ENCODE measurements at places on chromosomes 6 and 20.

- DNase-seq: no peak
Measured at GRCh38 chr6:3489961-3490624, 33.2 kb upstream of the SLC22A23 start.

- no peak for DNase-seq
Measured at GRCh38 chr20:51233345-51233744, 210.4 kb upstream of the KCNG1 start.

DNA sequence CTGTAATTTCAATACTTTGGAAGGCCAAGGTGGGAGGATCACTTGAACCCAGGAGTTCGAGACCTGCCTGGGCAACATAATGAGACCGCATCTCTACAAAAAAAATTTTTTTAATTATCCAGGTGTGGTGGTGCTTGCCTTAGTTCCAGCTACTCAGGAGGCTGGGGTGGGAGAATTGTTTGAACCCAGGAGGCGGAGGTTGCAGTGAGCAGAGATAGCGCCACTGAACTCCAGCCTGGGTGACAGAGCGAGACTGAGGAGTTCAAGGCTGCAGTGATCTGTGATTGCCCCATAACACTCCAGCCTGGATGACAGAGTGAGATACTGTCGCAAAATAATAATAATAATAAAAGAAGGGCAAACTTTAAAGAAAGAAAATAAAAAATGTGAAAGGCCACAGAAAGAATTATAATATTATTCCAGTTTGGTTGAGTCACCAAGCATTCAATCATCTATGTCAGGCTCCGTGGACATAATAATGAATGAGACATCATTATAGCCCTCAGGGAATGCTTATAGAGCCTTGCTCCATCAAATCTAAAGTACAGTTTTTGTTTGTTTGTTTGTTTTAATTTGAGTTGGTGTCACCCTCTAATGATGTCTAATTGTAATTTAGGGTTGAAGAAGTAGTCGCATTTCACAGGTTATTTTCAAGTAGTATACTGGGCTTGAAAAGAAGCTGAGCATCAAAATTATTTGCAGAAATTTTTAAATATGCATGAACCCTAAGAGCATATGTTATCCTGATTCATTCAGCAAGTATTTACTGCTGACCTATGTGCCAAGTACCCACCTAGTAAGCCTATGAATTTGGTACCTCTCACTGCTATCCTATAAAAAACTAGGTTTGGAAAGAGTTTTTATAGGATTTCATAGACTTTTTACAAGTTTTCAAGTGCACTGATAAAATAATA, 15.1 kb downstream of the GLYATL3 start:
- no peak for DNase-seq

DNA sequence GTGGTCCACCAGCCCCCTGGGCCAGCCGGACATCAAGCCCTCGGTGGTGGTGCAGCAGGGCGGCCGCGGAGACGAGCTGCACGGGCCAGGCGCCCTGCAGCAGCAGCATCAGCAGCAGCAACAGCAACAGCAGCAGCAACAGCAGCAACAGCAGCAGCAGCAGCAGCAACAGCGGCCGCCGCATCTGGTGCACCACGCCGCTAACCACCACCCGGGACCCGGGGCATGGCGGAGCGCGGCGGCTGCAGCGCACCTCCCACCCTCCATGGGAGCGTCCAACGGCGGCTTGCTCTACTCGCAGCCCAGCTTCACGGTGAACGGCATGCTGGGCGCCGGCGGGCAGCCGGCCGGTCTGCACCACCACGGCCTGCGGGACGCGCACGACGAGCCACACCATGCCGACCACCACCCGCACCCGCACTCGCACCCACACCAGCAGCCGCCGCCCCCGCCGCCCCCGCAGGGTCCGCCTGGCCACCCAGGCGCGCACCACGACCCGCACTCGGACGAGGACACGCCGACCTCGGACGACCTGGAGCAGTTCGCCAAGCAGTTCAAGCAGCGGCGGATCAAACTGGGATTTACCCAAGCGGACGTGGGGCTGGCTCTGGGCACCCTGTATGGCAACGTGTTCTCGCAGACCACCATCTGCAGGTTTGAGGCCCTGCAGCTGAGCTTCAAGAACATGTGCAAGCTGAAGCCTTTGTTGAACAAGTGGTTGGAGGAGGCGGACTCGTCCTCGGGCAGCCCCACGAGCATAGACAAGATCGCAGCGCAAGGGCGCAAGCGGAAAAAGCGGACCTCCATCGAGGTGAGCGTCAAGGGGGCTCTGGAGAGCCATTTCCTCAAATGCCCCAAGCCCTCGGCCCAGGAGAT, 1.0 kb downstream of the POU3F2 start:
- peak; percentile 11 for DNase-seq

- no peak for DNase-seq
Measured at GRCh38 chr6:17472653-17473183, 79.3 kb downstream of the CAP2 start.

- DNase-seq: peak; percentile 36
Measured at GRCh38 chr20:17431621-17432364, 99.4 kb downstream of the BFSP1 start.

- DNase-seq: no peak
Measured at GRCh38 chr6:140661691-140662090, 1287.2 kb upstream of the CITED2 start.

GRCh38 chr6:44261581-44261980, 3.8 kb downstream of the NFKBIE start:
- no peak for DNase-seq

DNA sequence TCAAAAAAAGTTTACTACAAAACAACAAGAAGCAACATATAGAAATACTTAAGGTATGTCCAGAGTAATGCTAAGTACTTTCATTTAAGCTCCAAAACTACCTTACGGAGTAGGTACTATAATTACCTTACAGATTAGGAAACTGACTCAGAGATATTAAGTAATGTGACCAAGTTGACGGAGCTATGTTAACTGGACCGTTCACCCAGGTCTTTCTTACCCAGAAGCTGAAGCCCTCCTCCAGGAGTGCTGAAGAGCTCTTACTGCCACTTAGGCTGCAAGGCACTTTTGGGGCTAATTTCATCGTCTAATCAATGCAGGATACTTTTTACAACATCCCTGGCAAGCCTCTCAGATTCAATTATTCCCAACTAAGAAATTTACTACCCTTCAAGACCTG, 123.7 kb downstream of the CHD6 start:
- DNase-seq: no peak

- DNase-seq: no peak
Measured at GRCh38 chr6:110714143-110714542, 101.1 kb downstream of the CDK19 start.

GRCh38 chr6:32968867-32969684, 682 bp downstream of the BRD2 start:
- peak; percentile 75 for DNase-seq

DNA sequence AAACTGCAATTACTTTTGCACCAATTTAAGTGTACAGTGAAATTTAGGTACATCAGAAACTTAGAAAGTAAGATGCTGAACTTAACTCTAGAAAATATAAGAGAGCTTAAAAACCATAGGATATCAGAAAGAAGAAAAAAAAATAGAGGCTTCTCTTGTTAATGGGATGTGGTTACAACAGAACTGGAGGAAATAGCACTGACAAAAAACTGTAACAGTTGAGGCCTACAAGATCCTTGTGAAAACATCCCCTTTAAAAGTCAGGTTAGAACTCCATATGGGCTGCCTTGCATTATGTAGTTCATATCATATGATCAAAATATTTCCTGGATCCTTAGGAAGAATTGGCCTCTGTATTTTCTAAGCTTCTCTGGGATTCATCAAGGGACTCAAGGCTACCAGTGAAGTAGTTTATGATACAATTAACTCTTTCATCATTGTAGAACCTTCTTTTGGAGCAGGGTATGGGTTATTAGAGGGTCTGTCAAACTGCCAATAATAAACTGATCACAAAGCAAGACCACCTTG, 24.8 kb downstream of the MTCL3 start:
- no peak for DNase-seq

DNA sequence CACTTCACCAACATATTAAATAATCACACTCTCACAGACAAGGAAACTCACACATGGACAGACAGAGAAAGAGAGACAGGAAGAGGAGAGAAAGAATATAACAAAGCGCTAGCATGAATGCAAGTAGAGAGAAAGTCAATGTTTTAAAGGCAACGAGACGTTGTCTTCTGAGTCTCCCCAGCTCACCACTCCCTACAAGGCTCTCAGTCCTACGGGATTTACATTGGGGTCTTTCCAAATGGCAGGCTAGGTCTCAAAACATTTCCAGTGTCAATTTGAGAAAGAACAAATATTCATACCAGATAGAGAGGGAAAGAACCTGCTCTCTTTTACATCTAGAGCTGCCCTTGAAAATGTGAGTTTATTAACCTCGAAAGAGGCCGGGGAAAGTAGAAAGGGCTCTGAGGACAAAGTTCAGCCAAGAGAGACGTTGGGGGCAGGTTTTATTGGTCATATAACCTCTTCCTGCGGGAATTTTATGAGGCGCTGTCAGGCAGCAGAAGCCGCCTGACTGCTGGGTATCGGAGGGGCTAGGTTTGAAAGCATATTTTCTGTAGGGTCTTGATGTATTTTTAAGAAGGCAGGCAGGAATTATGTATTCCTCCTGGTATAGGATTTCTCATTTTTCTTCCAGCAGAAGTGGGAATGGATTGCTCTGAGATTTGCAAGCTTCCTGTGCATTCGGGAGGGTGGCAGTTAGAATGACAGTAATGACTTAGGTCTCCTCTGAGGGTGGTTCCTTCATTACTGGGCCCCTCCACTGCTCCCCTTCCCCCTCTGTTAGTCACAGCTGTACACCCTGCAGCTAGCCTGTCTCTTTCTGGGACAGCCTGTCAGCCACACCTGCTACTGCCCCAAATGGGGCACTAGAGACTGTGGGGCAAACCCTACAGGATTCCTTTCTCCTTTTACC, 34.4 kb upstream of the KIF16B start:
- no peak for DNase-seq

- no peak for DNase-seq
Measured at GRCh38 chr6:42783876-42784642, 2.2 kb downstream of the BICRAL start.

DNA sequence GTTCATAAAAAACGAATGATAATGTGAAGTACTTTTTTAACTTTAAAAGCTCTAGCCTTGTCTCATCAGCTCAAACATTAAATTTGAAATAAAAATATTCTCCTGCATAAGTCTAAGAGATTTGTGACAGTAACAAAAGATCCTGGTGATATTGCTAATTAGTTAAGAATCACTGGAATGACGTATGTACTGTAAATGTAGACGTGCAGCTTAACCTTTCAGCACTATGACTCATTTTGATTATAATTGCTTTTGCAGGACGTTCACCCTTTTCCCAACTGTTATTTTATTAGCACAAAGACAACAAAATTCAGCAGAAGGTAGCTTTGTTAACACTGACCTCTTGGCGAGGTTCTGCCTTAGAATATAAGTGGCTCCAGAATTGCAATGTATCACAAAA, 68.6 kb downstream of the TENT5A start:
- no peak for DNase-seq

DNA sequence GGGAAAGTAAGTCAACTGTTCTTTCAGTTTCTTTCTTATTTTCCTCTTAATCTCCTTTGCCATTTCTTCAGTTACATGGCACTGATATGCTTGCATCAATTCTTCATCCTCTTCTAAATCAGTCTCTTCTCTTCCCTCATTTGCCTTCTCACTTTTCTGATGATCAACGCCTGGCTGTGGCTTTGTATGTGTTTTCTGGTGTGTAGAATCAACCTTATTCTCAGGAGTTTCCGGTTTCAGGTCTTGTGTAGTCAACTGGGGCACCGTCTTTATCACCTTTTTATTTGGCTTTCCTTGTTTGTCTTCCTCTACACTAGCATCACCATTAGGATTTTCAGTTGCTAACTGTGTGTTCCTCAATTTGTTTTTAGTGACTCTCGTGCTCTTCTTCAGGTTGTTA, 31.6 kb downstream of the AHI1 start:
- no peak for DNase-seq

GRCh38 chr6:16388488-16388887, 150.1 kb downstream of the GMPR start:
- DNase-seq: no peak

DNA sequence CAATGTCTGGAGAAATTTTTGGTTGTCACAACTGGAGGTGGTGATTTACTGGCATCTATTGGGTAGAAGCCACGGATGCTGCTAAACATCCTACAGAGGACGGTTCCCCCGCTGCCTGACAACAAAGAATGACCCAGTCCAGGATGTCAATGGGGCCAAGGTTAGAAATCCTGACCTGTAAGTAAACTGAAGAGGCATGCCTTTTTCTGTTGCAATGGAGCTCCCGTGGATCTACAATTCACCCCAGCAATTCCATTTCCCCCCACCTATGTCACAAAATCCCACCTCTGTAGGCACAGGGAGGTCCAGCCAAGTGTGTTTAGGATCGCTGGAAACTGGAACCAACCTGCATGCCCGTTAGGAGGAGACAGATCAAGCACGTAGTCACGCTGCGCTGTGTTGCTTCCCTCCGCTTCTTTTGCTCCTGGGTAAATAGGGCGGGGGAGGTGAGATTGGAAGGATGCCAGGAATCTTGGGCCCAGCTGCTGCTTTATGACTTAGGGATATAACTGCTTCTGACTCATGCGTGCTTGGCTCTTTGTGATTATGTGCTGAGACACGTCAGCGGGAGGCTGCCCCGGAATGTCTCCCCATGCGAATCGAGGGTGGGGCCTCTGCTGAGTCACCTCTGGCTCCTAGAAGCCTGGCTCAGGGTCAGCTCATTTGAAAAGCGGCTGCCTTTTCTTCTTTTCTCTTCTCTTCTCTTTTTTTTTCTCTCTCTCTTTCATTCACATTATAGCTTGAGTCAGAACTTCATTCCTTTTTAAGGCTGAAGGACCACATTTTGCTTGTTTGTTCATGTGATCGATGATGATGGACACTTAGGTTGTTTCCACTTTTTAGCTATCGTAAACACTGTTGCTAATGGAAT, 12.4 kb upstream of the PEDS1 start:
- DNase-seq: peak; percentile 92

- DNase-seq: no peak
Measured at GRCh38 chr20:1010659-1011058, 8.5 kb upstream of the RSPO4 start.

- no peak for DNase-seq
Measured at GRCh38 chr20:37745553-37745952, 51.7 kb downstream of the CTNNBL1 start.

- peak; percentile 86 for DNase-seq
Measured at GRCh38 chr20:1336699-1337367, 7.9 kb upstream of the SDCBP2 start.

DNA sequence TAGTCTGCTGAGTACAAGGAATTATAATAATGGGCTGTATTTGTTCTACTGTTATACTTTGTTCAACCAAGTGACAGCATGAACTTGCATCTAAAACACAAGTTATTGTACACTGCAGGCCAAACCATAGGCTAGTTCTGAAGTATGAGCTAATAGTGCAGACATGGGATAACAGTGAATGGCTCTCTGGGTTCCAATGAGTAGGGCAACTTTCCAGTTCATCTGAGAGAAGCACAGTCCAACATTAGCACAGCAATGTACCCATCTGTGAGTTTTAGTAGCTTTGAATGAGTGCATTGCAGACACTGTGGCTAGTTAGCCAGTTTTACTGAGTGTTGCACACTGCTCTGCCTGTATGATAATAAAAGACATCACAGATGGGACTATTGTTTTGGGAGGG, 56.5 kb upstream of the FUT9 start:
- DNase-seq: no peak

DNA sequence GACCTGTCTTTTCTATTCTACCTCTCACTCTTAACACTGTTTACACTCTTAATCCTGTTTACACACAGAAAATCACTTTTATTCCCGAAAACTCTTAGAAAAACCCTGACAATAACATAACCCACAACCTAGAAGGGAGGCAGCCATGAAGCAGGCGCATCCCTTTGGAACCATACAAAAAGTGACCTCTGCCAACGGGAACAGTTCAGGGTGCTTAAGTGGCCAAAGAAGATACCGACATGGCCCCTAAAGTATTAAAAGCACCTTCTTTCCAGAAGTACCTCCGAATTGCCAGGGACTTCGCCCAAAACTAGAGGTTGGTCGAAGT, 490 bp downstream of the MMUT start:
- DNase-seq: no peak

Data from heart right ventricle (tissue), 16 donors.